ENCODE measurements at places on chromosomes 3 and 15.
A peak's percentile ranks its signal among the peaks of the same experiment; 100 is the strongest.

GRCh38 chr3:184679056-184679816, 32.6 kb downstream of the MAGEF1 start:
- no peak for DNase-seq

DNA sequence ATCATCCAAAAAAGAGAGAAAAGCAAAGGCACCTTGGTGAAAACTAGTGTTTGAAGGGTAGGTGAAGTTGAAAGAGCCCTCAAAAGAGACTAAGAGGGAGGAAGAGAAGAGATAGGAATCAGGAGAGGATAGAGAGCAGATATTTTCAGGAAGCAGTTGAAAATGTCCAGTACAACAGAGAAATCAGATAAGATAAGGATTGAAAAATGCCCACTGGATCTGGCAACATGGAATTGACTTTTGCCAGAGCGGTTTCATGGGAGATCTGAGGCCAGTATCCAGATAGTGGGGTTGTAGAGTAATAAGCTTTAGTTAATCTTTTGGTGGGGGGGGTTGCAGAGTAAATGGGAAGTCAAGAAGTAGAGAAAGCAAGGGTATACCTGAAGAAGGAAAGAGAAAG, 337.4 kb downstream of the IL5RA start:
- DNase-seq: no peak

- no peak for DNase-seq
Observed at GRCh38 chr3:168467115-168467714, 371.5 kb upstream of the GOLIM4 start.

DNA sequence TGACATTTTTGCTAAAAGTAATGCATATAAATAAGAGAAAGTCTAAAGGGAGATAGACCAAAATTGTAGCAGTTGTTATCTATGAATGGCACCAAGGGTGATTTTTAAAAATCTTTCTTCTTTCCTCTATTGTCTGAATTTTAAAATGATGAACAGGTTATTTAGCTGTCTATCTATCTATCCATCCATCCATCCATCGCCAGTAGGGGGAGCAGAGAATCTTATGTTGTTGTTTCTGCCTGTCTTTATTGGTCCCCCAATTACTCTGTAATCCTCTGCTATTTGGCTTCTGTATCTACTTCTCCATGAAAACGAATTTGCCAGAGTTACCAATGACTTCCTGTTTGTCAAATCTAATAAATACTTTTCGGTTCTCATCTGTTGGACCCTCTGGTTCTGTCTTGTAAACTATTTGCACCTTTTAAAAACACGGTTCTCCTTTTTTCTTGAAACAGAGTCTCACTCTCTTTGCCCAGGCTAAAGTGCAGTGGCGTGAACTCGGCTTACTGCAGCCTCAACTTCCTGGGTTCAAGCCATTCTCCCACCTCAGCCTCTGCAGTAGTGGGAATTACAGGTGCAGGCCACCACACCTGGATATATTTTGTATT, 86.0 kb downstream of the ECT2 start:
- peak; percentile 48 for DNase-seq

- DNase-seq: no peak
Observed at GRCh38 chr3:139948898-139949297, 13.9 kb downstream of the CLSTN2 start.

GRCh38 chr3:147903026-147903425, 493.9 kb downstream of the ZIC1 start:
- DNase-seq: no peak

DNA sequence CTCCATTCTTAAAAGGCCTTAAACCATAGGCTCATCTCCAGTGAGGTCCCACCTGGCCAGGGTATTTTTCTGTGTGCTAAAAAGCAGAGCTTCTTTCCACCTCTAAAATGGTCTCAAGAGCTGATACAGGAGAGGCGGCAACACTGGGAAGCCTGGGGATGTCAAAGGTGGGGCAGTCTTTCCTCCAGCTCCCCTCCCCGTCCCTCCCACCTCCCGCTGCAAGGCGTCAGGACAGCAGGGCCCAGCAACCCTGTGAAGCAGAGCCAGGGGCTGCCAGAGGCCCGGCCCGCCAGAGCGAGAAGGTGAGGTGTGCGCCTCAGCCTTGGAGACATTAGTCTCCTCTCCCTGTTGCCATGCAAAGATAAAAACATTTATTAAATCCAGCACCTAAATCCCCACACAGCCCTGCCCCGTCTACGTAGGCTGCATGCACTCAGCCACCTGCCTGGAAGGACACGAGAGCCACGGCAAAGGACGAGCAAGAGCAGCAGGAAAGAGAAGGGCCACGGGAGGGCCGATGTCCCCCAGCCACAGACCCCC, 75.6 kb downstream of the FAM174B start:
- no peak for DNase-seq

- DNase-seq: peak; percentile 57
Observed at GRCh38 chr3:196837819-196838420, 29.8 kb upstream of the SENP5 start.

DNA sequence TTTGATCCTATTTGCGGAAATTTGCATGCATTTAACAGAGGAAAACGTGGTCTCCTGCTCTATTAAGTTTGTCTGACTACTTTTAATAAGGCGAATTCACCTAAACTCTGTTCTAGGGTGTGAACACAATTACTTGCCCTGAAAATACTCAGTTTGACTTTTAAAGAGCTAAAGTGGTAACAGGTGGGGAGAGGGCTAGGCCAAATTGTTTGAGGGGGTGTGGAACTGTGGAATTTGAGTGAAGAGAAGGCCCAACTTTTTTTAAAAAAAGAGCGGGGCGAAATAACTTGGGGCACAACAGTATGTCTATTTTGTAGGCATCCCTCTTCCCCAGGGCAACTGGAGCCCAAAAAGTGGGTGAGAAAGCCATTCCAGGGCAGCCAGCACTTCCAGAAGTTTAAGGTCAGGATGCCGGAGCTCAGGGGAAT, 580 bp upstream of the FXR1 start:
- no peak for DNase-seq

DNA sequence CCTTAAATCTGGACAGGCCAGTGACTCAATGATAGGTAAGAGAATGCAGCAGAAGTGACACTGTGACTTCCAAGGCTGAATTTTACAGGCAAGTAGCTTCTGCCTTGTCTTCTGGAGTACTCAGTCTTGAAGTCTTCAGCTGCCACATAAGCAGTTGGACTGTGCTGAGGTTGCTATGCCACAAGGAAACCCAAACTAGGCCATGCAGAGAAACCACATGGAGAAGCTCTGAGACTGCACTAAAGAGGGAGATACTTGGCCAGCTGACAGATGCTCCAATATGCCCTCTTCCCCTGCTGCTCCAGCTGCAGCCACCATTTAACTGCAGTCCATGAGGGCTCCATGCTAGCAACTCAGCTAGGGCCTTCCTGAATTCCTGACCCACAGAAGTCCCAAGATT, 119.4 kb upstream of the GADL1 start:
- DNase-seq: no peak

GRCh38 chr3:150913133-150913922, 8.1 kb upstream of the MINDY4B start:
- DNase-seq: peak; percentile 34

DNA sequence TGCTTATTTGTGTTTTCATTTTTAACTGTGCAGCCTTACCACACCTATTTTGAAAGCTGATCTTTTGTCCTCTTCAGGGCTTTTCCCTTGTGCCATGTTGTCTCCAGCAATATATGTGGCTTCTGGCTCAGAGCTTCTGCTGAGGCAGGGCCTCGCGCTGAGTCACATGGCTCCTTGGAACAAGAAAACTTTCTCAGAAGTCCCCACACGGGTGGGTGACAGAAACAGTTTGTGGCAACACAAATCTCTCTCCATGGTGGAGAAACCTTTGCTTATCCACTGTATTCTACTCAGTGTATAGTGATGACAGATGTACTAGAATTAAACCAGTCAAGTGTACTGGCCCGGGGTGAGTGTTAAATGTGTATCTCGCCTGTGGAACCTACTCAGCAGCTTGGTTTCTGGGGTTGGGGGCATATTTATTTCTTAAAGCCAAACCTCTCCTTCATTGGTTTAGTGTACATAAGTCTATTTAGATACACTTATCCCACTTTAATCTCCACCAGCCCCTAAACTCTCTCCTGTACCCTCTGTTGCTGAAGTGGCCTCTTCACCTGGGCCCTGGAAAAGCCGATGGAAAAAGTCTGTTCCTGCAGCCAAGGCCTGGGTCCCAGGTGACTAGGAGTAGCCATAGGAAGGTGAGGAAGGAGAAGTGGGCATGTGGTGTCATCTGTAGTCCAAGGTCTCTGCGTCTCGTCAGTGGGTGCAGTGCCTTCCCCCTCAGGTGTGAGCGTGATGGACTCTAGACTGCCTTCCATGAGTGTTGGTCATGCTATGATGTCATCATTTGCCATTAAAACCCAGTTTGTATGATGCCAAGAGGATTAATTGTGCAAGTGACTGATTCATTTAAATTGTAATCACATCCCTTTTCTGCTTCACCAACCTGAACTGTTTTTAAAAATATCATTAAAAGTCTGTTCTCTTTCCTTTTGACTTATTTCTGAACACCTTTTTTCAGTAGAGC, 3.2 kb upstream of the FBXL22 start:
- no peak for DNase-seq

GRCh38 chr15:74179983-74180880, 6.7 kb downstream of the ISLR start:
- DNase-seq: no peak

GRCh38 chr3:39849992-39850715, 40.7 kb downstream of the MYRIP start:
- DNase-seq: no peak

DNA sequence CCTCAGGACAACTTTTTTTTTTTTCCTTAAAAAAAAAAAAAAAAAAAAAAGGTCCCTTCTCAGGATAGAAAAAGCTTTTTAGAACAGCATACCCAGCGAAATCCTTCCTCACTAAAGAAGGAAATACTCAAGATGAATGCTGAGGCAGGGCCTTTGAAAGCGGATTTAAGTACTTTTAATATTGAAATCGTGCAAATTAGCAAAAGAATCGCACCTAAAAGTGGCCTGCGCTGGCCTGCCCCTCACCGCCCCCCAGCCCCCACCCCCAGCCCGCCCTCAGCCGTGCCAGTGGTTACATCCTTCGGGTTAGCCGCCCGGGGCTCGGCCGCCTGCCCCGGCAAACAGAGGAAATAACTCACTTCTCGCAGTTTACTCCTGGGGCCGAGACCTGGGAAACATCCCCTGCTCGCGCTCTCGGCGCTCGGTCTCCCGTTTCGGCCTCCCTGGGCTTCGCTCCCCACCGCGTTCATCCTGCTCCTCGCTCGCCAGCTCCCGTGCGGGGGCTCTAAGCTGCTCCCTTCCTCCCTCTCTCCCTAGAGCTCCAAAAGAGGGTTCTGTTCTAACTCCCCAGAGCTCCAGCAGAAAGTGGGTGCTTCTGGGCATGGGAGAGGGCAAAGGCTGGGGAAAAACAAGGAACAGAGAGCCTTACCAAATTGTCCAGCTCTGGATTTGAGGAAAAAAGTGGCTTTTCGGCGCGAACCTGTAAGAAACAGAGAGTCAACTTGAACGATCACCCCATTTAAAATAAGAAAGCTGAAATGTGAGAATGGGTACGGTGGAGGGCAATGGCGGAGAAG, 5.2 kb downstream of the MEIS2 start:
- peak; percentile 44 for DNase-seq

DNA sequence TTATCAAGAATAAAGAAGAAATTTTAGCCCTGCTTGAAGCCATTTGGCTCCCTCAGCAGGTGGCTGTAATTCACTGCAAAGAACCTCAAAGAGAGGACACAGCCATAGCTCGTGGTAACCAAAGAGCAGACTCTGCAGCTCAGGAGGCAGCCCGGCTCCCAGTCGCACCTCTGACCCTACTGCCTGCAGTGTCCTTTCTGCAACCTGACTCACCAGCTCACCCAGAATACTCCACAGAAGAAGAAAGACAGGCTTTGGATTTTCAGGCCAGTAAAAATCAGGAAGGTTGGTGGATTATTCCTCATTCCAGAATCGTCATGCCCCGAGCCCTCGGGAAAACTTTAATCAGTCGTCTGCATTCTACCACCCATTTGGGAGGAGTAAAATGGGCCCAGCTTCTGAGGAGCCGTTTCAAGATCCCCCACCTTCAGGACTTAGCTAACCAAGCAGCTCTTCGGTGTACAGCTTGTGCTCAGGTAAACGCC, 38.6 kb downstream of the ZBTB11 start:
- no peak for DNase-seq

DNA sequence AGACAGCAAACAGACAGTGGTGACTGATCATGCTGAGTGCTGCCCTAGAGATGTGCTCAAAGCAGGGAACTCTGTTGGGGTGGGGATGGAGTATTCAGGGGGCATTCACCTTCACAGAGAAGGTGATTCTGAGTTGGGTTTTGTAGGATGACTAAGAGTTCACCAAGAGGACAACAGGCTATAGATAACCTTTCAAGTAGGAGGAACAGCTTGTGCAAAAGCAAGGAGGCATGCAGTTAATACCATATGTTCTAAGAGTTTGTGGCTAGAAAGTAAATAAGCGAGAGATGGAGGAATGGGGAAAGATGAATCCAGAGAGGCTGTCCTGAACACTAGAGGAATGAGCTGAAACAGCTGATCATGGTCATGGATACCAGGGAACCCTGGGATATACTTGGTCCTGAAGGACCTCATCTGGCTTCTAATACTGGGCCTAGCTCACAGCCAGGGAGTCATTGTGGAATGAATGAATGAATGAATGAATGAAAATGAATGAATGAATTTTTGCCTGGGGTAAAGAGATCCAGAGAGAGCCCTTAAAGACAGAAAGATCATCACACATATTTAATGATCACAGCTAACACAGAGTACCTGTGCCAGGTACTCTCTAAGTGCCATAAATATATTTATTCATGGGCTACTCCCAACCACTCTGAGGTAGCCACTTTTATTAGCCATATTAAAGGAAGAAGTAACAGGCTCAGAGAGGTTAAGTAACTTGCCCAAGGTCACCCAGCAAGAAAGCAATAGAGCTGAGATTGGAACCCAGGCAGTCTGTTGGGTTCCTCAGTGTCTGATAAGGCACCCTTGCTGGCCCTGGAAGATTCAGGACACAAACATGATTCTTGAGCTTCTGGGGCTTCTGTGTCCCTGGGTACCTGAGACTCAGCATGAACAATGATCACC, 22.0 kb downstream of the SMAD6 start:
- peak; percentile 87 for DNase-seq

DNA sequence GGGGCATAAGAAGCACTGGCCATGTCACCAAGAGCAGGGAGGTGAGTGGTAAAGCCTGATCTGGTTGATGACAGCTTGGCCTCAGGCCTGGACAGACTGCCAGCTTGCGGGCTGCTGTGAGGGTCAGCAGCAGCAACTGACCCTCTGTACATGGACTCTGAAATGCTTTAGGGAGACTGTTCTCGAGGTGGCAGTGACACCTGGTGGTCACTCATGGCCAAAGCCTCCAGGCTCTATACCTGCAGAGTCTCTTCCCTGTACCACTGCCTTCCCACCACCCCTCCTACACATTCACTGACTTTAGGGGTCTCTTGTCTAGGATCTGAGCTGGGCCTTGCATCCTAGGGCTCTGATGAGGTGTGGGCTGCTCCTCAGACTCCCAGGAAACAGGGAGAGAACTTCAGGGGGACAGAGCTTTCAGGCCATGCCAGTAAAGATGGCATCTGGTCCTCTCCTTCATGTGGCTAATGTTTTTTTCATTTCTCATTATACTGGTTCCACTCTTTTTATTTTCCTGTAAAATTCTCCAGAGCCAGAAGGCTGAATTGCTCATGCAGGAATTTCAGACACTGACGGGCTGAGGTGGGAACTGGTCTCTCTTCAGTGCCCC, 17.2 kb upstream of the TIMP4 start:
- peak; percentile 58 for DNase-seq
